Cortex of kidney (tissue), 1 donor: ENCODE measurements at places on chromosomes 6 and 20.

- no peak for DNase-seq
These were observed 49.2 kb downstream of the BLOC1S5 start for GRCh38 chr6:8014947-8015346.

- DNase-seq: no peak
These were observed 70.5 kb upstream of the DUSP22 start for GRCh38 chr6:221531-222349.

- no peak for DNase-seq
These were observed 5.0 kb downstream of the BRD2 start for GRCh38 chr6:32973144-32974015.

DNA sequence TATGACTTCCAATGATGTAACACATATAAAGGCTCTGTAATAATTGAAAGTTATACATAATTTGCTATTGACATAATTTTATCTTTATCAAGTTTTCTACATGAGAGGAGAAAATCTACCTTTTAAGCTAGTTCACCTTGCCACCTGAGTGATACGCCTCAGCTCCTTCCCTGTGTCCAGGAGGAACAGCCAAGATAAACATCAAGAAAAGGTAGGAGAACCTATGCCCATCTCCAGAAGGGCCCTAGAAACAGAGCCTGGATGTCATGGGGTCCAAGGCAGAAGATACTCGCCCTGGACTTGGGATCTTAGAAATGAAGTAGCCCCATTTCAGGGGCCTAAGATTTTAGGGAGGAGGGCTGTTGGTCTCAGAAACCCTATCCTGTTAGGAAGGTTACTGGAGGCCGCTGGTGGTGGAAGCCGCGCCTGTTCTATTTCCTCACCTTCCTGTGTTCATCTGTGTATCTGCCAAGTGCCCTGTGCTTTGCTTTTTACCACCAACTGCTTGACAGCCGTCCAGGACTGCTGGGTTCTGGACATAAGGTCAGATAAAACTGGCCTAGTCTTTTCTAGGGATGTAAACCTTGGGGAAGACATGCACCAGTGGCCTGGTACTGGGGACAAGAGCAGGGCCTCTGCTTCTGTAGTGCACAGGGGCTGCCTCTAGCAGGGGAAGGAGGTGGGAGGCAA lies 178.5 kb downstream of the ARID1B start:
- DNase-seq: no peak

DNA sequence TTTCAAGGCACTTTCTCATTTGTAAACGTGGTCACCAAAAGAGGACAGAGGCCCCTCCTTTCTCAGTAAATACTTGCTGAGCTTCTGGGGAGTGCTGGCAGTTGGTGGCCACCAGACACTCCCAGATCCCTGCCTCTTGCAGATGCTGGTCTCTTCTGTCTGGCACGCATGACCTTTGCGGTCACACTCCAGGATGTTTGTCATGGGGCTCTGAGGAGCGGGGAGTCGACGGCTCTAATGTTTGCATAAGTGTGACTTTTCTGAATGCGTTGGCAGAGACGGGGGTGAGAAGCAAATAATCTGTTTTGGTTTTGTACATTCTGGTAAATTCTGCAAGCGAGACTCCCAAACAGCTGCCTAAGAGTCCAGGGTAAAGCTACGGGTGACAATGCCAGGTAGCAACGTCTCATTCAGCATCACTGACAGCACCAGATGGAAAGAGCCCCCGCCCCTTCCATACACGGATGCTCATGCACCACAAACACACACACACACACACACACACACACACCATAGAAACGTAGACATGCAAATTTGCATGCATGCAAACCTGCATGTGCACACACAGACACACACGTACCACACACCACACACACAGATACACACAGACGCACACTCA lies 101.1 kb downstream of the YTHDF1 start:
- no peak for DNase-seq

- no peak for DNase-seq
These were observed 108.1 kb downstream of the BCKDHB start for GRCh38 chr6:80214436-80215022.

DNA sequence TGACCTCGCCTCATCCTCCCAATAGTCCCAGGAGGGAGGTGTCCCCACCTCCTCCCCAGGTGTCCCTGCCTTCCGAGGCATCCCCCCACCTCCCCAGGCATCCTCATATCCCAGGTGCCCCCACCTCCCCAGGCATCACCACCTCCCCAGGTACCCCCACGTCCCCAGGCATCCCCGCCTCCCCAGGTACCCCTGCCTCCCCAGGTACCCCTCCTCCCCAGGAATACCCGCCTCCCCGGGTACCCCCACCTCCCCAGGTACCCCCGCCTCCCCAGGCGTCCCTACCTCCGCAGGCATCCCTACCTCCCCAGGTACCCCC lies 198.9 kb downstream of the SYNDIG1 start:
- no peak for DNase-seq

DNA sequence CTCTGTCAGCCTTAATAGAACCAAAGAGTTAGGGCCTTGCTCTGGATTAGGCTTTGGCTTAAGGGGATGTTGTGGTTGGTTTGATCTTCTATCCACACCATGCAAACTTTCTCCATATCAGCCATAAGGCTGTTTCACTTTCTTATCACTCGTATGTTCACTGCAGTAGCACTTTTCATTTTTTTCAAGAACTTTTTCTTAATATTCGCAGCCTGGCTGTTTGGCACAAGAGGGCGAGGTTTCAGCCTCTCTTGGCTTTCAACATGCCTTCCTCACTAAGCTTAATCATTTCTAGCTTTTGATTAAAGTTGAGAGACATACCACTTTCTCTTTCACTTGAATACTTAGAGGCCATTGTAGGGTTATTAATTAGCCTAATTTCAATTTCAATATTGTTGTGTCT lies 193.1 kb downstream of the NRN1 start:
- no peak for DNase-seq

- no peak for DNase-seq
These were observed 76.6 kb upstream of the PROKR2 start for GRCh38 chr20:5393218-5393870.

DNA sequence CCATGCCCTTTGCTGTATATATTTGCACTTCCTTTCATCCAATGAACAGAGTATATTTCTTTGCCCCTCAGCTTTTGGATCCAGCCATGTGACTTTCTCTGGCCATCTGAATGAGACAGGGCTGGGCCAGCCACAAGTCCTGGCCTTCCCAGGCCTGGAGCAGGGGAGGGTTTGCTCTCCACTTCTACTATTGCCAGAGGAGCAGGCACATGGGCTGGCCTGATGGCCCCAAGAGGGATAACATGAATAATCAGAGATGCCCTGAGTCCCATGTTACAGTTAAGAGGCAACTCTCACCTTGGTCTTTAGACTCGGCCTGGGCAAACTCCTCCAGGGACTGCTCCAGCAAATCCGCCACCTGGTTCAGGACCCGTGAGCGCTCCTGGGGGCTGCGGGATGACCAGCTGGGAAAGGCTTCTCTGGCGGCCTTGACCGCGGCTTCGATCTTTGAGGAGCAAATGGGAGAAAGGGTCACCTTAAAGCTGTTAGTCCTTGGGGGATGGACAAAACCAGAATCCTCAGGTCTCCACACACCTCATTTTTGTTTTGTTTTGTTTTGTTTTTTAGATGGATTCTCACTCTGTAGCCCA lies 6.3 kb downstream of the ALDH8A1 start:
- DNase-seq: no peak

GRCh38 chr20:4243071-4243470 lies 227.7 kb upstream of the RNF24 start:
- no peak for DNase-seq

GRCh38 chr6:158029668-158030230 lies 48.1 kb downstream of the SYNJ2 start:
- DNase-seq: no peak

GRCh38 chr20:13342469-13343242 lies 121.6 kb downstream of the ISM1 start:
- no peak for DNase-seq

DNA sequence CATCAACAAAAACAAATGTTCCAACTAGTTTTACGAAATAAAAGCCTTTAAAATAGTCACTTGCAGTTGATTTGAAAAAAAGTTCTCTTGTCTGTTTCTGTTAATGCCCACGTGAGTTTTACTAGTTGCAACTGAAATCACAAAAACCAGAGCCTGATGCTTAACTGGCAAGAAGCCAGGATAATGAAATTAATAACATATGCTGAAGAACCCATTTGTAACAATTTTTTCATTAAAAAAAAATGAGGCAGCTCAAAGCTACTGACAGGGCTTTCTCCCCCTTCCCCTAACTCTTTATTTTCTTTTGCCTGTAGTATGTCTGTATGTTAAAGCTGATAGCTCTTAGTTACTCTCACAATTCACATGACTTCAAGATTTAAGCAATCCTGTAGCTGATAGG lies 132.7 kb upstream of the EYA4 start:
- DNase-seq: no peak

- no peak for DNase-seq
These were observed 28.6 kb downstream of the DDX27 start for GRCh38 chr20:49247792-49248191.

DNA sequence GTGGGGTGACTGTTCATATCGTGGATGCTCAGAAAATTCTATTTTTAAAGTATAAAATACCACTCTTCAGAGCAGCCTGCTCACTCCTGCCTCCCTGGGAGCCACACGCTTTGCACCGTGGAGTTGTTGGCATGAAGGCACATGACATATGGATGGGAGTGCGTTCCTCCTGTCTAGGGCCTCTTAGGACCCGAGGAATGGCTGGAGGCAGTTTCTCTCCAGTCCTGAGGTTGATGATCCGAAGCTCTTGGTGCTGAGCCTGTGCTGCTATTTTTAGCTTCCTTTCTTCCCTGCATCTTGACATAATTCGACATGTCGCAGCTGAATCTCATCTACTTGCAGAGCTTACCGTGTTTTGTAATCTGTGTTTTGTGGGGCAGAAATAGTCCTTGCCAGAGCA lies 73.9 kb downstream of the PHACTR3 start:
- DNase-seq: no peak

- no peak for DNase-seq
These were observed 109.8 kb downstream of the JARID2 start for GRCh38 chr6:15355683-15356099.

GRCh38 chr6:137361701-137362100 lies 132.5 kb downstream of the OLIG3 start:
- DNase-seq: no peak

GRCh38 chr6:53023323-53023722 lies 28.2 kb upstream of the GSTA4 start:
- no peak for DNase-seq

- DNase-seq: no peak
These were observed 181.8 kb upstream of the RALGAPA2 start for GRCh38 chr20:20894280-20894679.

DNA sequence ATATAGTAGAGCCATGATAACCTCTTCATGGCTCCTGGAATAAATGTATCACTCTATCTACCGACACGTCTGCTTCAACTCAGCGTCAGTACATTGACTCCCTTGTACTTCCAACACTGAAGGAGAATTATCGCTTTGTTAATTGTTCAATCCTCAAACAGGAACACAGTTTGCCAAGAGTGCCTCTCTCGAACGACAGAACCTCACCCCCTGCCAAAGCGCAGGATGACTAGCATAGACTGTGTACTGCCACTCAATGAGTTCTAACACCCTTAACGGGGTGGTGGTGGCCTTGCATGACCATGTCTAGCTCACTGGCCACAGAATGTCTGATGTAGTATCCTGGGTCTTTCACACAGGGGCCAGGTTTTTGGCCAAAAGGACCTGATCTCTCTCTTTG lies 81.4 kb upstream of the HEY2 start:
- no peak for DNase-seq

- DNase-seq: no peak
These were observed 2.5 kb downstream of the ZSCAN26 start for GRCh38 chr6:28269492-28269891.

DNA sequence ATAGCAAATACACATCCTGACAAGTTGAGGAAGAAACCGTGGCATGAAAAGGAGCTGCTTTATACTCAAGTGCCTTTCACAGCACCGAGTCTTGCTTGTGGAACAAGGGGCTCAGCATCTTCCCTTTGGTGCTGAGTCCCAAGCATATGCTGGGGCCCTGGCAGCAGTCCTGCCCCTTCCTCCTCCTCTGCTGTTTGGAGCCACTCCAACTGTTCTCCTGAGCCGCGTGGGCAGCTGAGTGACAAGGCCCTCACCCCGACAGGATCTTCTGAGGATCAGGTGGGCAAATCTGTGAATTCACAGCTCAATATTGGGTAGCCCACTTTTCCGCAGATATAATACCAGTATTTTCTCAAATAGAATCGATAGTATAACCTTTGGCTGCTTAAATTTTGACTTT lies 24.7 kb downstream of the DACT2 start:
- DNase-seq: no peak

- DNase-seq: no peak
These were observed 12.5 kb downstream of the CASP8AP2 start for GRCh38 chr6:89842228-89842627.

- no peak for DNase-seq
These were observed 72.7 kb downstream of the TRAM2 start for GRCh38 chr6:52503851-52504781.

DNA sequence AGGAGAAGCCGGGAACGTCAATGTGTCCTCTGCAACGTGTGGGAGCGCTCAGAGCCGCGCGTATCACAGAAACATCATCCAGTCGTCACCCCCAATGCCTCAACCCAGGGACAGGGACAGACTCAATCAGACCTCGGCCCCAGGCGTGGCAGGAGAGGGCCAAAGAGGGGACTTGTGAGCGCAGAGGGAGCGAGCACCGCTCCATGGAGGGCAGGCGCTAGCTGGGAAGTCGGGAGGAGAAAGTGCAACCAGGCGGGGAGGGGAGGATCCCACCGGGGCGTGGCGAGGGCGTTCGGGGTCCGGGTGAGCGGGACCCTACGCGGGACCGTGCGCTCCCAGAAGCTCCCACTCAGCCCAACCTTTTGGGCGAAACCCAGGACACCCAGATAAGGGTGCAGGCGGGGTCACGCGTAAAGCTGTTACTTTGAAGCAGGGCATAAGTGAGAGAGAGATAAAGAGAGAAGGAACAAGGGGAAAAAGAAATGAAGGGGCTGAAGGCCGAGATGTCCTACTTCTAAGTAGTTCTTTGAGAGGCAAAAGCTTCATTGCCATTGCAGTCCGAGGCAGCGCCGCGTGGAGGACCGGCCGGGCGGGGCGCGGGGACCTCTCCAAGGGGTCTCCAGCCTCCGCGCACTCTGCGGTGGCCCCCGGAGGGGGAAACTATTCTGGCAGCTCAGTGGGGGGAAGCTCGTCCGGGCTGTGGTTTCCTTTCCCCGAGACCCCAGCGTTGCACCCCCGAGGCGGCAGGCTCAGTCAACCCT lies 862 bp upstream of the SOBP start:
- no peak for DNase-seq

DNA sequence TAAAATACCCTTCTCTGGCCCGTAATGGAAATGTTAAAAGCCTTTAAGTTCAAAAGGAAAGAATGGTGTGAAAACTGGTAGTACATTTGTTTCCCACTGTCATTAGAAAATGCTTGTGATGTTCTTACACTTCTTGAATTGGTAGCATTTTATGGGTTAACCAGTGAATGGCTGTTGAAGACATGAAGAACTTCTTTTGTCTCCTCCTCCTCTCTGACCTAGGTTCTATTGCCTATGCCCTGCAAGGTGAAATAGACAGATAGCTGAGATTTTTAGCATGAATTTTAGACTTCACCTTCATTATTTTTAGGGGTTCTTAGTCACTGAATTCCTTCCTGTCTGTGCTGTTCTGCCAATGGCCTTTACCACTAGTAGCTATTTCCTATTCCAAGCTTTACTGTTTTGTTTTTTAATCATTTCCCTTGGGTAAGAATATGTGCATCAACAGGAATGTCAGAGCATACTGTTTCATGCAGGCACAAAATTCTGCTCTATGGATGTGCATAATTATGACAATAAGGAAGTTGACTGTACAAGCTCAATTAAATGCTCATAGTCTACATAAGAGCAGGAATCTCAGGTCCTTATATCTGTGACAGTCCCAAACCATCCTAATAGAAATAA lies 4.9 kb downstream of the TNFAIP3 start:
- DNase-seq: no peak

GRCh38 chr6:56513631-56514030 lies 129.1 kb downstream of the DST start:
- DNase-seq: no peak
